Suppressor macrophage treated with lipopolysaccharide for 1 hour (primary cell): ENCODE measurements at places on chromosomes 6 and 20.

DNA sequence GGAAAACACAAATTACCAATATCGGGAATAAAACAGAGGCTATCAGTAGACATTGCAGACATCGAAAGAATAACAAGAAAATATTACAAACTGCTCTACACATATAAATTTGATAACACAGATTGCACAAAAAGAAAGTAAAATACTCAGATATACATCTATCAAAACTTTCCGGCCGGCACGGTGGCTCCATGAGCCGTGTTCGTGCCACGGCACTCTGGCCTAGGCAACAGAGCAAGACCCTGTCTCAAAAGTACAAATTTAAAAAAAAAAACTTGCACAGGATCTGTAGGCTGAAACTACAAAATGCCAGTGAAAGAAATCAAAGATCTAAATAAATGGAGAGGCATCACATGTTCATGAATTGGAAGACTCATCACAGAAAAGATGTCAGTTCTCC, 49.4 kb downstream of the SNX5 start:
- no peak for DNase-seq

DNA sequence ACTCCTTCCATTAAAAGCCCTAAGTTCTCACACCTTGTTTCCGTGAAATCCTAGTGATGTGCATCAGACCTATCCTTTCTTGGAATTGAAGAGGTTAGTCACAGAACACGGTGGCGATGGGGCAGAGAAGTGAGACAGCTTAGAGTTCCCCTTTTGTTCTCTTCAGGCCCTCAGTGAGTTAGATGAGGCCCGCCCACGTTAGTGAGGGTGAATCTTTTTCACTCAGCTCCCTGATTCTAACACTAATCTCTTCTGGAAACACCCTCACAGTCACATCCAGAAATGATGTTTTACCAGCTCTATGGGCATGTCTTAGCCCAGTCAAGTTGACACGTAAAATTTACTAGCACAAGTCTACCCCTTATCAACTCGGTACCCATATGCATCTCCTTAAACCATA, 172.7 kb upstream of the NOX3 start:
- no peak for DNase-seq

GRCh38 chr6:168597471-168597875, 156.5 kb downstream of the SMOC2 start:
- DNase-seq = no peak

- no peak for DNase-seq
Observed at GRCh38 chr20:44541992-44542391, 20.1 kb upstream of the SERINC3 start.

DNA sequence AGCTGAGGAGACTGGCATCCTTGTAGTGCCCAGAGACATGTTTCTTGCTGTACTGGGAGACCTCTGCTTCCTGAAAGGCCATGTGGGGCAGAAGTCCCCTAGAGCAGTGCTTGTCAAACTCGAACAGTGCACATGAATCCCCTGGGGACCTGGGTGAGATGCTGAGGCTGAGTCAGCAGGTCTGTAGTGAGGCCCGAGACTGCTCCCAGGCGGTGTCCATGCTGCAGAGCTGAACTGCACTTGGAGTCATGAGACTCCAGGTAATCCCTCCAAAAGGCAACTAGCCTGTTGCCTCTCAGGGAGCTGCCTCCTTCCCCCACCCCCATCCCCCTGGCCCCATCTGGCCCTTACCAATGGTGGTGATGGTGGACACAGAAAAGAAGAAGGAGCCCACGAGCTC, 3.7 kb downstream of the KCNK17 start:
- no peak for DNase-seq

DNA sequence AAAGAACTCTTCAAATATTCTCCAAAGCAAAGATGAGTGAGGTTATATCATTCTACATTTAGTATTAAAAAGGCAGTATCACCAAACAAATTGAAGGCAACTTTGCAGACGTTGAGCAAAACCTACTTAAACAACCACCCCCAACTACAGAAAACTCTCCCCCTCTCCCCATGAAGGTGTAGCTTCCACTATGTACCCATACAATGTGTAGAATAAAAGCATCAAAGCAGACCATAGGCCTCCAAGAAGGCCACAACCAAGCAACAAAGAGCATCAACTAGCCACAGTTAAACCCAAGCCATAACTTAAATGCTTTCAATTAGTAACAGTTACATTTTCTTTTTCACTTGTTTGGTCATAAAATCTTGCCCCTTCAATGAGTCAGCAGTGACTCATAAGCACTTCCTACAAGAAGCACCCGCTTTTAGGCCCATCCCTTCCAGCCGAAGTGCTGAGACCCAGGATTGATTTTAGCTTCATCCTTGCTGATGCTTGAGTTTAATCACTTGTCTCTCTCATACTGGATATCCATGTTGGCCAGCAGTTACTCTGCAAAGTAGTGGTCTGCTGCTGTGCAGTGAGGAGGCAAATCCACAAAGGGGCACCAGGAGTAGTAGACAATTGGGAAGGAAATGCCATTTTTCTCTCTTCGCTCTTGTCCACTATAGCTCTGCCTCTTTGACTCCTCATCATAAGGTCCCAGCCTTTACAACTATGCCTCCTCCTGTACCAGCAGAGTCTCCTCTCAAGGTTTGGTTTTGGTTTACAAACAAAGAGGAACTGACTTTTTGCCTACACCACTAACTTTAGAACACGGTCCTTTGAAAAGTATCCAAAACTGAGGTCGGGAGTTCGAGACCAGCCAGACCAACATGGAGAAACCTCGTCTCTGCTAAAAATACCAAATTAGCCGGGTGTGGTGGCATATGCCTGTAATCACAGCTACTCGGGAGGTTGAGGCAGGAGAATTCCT, 8.4 kb upstream of the NUP153 start:
- peak; percentile 97 for DNase-seq

GRCh38 chr6:8837343-8837742, 402.0 kb upstream of the SLC35B3 start:
- DNase-seq = no peak

DNA sequence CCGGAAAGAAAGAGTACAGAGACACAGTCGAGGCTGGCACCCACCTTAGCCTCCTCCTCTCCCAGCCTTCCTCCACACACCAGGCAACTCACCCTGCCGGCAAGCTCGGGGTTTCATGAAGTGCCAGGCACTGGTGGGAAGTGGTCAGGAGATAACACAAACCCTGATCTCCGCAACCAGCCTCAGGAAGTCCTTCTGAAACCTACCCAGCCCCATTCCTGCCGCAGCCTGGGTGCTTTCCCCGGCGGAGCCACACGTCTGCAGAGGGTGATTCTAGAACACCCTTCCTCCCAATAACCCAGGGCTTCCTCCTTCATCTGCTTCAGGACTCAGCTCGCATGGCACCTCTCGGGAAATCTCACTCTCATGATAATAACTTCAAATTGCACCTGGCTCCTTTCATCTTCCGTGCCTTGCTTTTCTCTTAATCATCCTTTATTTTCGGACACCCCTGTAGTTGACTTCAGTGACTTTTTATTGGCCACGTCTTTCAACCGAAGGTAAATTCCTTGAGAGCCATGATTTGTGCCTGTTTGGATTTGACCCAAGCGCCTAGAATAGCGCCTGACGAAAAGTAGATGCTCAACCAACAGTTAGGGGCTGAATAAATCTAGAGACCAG, 8.7 kb upstream of the HLA-E start:
- DNase-seq = peak; percentile 64

GRCh38 chr6:10894958-10895357, 8.1 kb downstream of the SYCP2L start:
- no peak for DNase-seq

DNA sequence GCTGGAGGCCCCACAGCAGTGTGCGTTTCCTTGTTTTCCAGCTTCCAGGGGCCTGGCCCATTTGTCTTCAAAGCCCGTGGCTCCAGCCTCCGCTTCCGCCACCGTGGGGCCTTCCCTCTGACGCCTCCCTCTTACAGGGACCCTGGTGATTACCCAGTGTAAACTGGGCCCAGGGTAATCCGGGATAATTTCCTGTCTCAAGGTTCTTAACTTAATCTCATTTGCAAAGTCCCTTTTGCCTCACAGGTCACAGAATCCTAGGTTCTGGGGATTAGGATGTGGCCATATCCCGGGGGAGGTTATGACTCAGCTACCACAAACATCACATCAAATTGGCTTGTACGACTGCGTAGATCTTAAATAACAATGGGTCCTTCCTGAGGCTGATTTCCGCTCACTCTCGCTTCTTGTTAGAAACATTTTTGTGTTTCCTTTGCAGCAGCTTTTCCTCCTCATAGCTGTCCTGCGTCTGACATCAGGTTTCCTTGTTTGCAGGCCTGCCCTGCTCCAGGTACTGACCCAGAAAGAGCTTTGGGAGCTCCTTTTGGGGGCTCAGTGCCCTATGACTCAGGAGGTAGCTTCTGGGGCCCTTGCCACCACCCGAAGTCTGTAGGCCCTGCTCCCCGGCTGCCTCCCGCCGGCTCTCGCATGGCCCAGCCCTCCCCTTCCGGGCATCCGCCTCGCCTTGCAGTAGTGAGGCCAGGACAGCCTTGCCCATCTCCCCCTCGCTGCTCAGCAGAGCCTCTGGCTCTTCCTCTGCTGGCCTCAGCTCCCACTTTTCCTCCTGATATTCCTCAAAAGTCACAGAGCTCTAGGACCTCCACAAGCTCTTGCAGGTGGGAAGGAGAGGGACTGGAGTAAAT, 100.5 kb downstream of the ERMARD start:
- DNase-seq = no peak

DNA sequence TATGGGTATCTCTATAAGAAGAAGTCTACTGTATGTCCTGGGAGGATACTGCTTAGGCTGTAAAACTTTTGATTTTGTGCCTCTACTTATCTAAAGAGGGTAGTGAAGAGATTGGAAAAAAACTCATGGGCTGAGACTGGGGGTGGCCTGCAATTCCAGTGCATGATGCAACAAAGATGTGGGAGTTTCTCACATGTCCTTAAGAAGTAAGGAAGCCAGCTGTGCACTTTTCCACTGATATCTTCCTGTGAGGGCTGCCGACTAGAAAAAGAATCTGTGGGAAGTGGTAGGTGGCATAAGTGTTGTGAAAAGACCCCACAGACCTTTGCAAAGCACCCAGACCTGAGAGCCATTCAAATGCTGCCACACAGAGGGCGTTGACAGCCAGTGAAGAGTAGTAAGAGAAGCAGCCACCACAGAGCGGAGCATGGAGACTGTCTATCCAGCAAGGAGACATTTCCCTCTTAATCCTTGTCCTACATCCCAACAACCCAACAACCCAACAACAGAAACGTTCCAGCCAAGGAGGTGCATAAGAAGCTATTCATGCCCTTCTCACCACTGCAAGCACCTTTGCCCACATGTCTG, 65.1 kb downstream of the PFDN4 start:
- DNase-seq = no peak

DNA sequence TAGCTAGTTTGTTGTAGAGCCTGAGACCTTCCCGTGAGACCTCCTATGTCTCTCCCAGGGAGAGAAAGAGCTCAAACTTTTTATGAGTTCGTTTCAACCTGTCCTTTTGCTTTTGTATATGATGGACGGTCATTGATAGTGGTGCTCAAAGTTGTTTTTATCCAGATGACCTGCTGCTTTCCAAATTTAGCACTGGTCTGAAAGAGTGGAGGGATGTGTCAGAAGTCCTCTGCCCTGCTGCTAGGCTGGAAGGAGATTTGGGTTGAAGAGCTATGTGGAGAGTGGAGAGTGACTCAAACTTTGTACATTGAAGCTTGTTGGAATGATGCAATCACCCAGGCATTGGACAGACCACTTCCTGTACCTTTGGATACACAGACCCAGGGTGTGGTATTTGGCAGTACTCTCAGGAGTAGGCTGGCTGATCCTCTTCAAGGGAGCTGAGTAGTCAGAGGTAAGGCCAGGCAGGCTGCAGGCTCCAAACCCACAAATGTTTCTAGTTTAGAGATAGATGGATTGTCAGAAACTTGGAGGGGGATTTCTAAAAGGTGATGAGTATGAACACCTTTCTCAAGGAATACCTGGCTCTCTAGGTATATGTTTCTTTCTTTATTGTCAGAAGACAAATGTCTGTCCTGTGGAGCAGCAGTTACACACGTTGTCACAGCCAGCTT, 49.4 kb upstream of the RREB1 start:
- peak; percentile 42 for DNase-seq

DNA sequence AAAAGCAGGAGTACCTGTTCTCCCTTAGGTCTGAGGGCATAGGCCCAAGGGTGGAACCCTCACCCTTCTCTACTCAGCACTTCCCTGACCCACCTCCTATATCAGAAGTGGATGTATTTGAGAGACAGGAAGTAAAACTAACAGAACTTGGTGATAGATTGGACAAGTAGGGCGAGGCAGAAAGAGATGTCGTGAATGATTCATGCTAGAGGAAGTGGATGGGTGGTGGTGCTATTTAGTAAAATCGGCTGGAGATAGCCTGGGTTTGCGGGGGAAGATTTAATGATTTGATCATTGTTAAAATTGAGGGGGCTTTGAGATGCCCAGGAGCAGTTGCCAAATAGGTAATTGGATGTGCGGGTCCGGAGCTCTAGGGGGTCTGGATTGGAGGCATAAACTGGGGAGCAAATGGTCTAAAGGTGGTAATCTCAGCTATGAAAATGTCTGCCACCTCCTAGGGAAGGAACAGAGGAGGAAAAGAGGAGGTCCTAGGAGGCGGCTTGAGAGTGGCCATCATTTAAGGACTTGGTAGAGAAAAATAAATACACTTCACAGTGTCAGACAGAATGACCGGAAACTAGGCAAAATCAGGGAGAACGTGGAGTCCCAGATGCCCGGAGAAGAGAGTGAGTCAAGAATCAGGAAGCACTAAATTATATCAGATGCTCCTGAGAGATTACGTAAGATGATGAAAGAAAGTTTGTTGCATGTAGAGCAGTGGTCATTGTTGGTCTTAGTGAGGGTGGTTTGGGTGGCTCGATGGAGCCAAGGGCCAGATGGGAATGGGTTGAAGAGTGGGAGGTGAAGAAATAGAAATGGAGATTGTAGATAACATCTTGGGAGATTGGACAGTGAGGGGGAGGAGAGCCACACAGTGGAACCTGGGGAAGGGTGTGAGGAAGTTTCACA, 142.0 kb downstream of the CEP57L1 start:
- DNase-seq = peak; percentile 80

- DNase-seq = no peak
Observed at GRCh38 chr6:103193413-103193812, 1666.3 kb downstream of the HACE1 start.

DNA sequence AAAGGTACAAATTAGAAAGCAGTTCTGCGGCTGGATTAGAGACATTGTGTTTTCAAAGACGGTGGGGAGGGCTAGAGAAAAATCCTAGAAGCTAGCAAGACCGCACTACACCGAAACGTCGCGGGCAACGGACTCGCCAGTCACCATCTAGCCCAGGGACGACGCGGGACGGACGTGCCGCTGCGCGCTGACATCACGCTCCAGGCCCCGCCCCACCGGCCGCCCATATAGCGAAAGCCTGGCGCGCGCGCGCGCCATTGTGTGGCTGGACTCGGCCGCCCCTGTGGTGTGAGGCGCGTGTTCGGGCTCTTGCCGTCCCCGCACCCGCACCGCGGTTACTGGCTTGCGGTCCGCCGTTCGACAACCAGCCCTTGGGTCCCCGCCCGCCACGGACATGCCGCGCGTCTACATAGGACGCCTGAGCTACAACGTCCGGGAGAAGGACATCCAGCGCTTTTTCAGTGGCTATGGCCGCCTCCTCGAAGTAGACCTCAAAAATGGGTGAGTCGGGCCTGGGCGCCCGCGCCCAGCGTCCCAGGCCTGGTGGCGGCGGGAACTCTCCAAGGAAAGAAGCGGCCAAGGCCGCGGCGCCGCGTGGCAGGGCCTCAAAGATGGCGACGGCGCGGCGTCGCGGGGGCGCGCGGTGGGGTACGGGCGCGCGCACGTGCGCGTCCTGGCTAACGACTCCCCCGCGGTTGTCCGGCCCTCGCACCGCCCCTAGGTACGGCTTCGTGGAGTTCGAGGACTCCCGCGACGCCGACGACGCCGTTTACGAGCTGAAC, at the start of gene SRSF6:
TSS of gene SRSF6 (plus strand) at position 257 of the 782 bp plus-strand sequence. CDS start at position 395, 138 bp downstream.
- DNase-seq = peak; percentile 94
